ENCODE measurements at places on chromosomes 5 and 9.
A peak's percentile ranks its signal among the peaks of the same experiment; 100 is the strongest.

DNA sequence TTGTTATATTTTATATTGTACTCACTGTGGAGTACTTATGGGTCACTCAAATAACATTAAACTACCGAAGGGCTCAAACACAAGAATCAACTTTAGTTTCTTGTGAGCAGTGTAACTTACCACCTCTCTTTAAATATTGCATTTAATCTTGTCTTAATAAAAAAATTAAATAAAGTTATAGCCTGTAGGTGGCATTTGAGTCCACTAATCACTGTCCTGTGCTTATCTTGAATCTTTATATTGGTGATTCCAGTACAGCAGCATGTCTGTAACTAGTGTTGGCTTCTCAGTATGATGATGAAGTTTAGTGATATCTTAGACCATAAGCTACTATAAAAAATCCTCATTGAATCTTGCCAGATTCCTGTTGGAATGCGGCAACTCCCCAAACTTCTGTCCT lies 313.8 kb downstream of the FAM170A start:
- DNase-seq: no peak

GRCh38 chr5:8750100-8750499 lies 795.8 kb downstream of the SEMA5A start:
- DNase-seq: no peak

GRCh38 chr5:128413356-128413755 lies 124.7 kb downstream of the FBN2 start:
- no peak for DNase-seq

GRCh38 chr5:95884017-95884325 lies 61.4 kb upstream of the GLRX start:
- no peak for DNase-seq

- DNase-seq: no peak
These were observed 1.4 kb upstream of the ADAMTSL2 start for GRCh38 chr9:133532937-133533668.

DNA sequence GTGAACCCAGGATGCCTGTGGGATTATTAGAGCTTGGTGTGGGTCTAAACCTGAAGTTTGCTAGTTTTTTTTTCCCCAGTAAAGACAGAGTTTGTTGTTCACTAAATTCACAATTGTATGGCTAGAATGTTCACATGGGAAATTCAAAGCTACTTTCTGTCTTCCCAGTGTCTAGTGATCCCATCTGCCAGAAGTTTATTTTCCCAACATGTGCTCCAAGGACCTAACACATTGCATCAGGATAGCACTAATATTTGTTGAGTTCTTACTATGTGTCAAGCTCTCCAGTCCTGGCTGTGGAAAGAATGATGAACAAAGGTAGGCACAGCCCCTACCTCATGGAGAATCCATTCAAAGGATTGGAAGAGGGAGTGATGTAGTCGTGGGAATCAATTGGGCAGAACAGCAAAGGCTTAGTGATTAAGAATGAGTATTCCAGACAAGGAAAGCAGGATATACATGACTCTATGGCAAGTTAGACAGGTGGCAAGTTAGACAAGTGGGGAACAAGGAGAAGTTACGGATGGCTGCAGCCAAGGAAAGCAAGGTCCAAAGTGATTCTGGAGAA lies 521.5 kb upstream of the WWC1 start:
- no peak for DNase-seq

DNA sequence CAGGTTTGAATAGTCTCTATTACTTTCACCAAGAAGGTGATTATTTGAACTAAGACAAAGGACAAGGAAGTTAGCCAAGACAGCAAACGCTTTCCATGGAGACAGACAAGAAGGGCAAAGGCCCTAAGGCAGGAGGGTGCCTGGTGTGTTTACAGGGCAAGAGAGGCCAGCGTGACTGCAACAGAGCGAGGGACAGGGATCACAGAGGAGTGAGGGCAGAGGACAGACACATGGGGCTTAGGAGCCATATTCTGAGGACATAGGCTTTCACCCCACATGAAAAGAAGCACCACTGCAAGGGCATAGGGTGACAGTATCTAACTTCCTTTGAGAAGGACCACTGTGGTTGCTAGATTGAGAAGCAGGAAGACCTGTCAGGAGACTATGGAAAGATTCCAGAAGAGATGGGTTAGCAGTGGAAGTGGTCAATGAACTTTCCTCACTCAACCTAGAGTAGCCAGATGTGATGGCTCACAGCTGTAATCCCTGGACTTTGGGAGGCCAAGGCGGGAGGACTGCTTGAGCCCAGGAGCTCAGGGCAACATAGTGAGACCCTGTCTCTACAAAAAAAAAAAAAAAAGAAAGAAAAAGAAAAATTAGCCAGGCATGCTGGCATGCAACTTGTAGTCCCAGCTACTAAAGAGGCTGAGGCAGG lies 5.0 kb upstream of the HAVCR1 start:
- DNase-seq: no peak

- no peak for DNase-seq
These were observed 905 bp downstream of the CDK9 start for GRCh38 chr9:127786773-127787104.

- DNase-seq: no peak
These were observed 116.8 kb upstream of the PAM start for GRCh38 chr5:102638316-102638715.

DNA sequence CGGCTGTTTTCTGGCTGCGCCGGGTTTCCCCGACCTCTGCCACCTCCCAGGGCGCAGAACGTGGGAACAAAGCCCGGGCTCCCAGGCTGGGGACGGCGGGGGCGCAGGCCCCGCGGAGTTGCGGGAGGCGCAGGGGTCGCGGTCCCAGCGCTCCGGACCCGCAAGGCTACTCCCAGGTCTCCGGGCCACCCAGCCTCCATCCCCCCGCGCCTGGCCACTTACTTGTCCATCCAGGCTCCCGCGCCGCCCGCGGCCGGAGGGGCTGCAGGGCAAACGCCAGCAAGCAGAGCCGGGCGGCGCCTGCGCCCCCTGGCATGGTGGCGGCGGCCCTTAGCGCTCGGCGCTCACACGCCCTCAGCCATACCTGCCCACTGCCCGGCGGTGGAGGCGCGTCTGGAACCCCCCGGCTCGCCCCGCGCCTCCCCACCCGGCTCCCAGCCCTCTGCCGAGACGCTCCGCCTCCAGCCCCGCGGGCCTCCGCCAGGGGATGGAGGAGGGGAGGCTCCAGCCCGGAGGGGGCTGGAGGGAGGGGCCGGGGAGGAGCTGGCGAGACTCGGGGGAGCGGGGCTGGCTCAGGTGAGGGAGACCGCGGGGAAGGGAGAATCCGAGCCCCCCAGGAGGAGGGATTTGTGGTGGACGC lies at the start of gene ADAM19:
TSS of gene ADAM19 (minus strand) at position 395 of the 640 bp plus-strand sequence. CDS start at position 316, 79 bp downstream.
- DNase-seq: peak; percentile 75

- no peak for DNase-seq
These were observed 33.5 kb downstream of the TMEM245 start for GRCh38 chr9:109086221-109086620.

DNA sequence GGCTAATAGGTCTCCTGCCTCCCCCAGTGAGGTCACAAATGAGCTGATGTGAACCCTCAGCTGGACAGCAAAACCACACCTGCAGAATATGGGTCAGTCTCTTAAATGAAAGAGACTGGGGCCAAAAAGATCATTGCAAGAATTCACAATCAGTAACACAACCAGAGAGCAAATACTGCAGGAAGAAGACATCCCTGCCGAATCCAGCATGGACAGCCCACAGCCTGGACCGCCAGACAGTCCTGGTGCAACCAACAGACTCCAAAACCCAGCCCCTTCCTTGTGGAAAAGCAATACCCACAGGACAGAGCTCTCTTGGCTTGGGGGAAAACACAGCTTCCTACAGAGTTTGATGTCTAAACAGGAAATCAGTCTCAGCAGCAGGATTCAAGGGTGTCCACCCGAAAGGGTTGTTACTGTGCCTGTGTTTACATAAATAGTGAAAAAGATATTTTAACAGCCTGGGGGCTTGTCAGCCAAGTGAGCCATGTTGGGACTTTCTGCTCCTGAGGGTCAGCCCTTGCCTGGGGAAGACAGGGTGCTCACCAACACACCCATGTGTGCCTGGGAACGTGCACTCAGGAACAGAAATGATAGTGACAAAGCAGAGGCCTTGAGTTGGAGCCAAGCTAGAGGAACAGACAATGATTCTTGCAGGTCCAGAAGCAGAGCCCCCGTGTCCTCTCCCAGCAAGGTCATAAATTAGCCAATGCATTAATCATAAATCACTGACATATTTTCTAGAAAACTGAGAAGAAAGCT lies 106.2 kb downstream of the SEMA5A start:
- DNase-seq: no peak

DNA sequence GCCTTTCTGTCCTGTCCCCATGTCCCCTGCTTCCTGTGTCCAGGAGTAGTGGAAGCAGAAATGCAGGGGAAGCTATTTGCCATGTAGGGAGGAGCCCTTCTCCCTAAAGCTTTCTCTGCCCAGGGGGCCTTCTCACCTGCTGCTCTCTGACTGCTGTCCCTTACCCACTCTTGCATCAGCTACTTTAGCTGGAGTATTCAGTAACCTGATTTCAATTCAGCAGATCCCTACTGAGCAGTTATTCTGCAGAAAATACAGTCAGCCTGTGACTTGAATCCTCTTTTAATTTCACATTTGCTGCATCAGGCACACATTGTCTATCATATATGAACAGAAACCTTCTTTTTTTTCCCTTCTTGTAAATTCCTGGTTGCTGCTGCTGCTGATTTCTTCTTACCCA lies 90.4 kb downstream of the MVB12B start:
- no peak for DNase-seq

DNA sequence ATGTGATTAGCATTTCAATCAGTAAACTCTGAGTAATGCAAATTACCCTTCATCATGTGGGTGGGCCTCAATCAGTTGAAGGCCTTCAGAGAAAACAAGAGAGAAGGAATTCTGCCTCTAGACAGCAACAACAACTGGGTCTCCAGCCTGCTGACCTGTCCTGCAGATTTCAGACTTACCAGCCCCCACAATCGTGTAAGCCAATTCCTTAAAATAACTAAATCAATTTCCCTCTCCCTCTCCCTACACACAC lies 41.7 kb upstream of the FBXW11 start:
- no peak for DNase-seq

DNA sequence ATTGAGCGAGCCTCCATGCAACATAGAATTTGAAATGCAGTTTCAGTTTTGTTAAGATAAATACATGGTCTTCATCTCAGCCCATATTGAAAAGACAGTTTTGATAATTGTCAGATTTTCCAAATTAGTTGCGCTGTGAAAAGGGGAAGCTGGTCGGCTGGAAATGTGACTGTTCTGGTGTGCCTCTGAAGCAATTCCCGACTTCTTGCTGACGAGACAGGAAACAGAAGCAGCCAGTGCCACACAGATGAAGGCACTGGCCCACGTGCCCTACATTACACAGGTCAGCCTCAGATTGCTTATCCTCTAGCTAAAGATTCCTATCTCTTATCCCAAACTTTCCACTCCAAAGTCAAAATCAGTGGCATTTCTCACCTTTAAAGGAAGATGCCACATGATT lies 214.1 kb upstream of the TLE4 start:
- DNase-seq: no peak

GRCh38 chr5:132427281-132428146 lies 58.0 kb downstream of the SLC22A5 start:
- no peak for DNase-seq

GRCh38 chr9:113137196-113138168 lies 13.3 kb upstream of the SLC31A2 start:
- no peak for DNase-seq

DNA sequence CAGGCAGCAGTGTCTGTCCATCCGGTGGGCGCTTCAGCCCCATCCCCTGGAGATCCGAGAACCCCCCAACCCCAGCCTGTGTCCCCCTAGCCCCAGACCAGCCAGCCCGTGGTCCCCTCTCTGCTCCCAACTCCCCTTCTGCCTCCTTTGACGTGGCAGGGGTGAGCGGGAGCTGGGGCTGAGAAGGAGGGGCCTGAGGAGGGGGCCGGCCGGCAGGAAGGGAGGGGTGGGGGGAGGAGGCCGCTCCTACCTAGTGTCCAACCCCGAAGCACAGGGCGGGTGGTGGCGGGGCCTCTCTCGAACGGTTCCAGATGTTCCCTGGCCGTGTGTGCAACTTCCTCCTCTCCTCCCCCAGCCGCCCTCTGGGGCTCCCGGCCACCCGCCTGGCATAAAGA lies 31.0 kb downstream of the GOLGA2 start:
- DNase-seq: peak; percentile 45

GRCh38 chr9:69325409-69326212 lies 596 bp downstream of the ENTREP1 start:
- DNase-seq: no peak

DNA sequence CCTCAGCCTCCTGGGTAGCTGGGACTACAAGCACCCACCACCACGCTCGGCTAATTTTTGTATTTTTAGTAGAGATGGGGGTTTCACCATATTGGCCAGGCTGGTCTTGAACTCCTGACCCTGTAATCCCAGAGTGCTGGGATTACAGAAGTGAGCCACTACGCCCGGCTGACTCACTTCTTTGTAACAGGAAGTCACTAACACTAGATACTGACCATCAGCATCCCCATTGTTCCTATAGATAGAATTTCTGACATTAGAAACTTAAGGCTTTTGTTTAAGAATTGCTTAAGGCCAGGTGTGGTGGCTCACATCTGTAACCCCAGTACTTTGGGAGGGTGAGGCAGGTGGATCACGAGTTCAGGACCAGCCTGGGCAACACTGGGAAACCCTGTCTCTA lies 42.2 kb downstream of the LEAP2 start:
- no peak for DNase-seq

- DNase-seq: no peak
These were observed 7.8 kb downstream of the IL6ST start for GRCh38 chr5:55986931-55987330.

- DNase-seq: no peak
These were observed 366.8 kb downstream of the CYLC2 start for GRCh38 chr9:103361906-103362305.

DNA sequence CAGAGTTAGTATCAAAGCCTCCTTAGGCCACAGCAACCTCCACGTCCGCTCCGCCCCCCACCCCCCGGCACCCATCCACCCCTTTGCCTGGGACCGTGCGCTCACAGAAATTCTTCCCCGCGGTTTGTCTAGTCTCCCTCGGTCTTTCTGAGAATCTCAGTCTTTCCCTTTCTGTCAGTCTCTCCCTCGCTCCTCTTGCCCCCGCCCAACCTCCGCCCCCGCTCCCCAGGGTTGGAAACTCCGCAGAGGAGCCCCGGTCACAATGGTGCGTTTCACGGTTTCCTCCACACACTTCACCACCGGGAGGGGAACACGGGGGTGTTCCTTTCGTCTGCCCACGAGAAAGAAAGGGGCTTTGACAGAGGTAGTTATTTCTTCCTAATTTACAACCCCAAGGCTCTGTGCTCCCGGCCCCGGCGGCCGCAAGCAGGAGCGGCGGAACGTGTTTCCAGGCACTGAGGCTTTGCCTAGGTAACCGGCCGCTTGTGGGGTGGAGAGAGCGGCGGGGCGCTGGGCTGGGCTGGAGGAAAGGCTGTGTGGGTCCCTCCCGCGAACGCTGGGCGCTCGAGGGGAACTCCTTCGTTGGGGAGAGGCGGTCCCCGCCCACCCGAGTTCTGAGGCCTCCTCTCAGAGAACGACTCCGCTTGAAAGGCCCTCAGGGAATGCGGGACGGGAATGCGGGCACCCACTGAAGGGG lies 2.1 kb downstream of the NR4A3 start:
- peak; percentile 64 for DNase-seq

- DNase-seq: no peak
These were observed 102.2 kb downstream of the DEPDC1B start for GRCh38 chr5:60597572-60598320.

- DNase-seq: no peak
These were observed 52.7 kb upstream of the UBTD2 start for GRCh38 chr5:172336264-172336663.

- DNase-seq: peak; percentile 33
These were observed 3.5 kb upstream of the SUSD3 start for GRCh38 chr9:93054758-93055704.

GRCh38 chr5:118818604-118819003 lies 169.7 kb downstream of the DTWD2 start:
- no peak for DNase-seq
